ENCODE measurements at places on chromosomes 3 and 15.

DNA sequence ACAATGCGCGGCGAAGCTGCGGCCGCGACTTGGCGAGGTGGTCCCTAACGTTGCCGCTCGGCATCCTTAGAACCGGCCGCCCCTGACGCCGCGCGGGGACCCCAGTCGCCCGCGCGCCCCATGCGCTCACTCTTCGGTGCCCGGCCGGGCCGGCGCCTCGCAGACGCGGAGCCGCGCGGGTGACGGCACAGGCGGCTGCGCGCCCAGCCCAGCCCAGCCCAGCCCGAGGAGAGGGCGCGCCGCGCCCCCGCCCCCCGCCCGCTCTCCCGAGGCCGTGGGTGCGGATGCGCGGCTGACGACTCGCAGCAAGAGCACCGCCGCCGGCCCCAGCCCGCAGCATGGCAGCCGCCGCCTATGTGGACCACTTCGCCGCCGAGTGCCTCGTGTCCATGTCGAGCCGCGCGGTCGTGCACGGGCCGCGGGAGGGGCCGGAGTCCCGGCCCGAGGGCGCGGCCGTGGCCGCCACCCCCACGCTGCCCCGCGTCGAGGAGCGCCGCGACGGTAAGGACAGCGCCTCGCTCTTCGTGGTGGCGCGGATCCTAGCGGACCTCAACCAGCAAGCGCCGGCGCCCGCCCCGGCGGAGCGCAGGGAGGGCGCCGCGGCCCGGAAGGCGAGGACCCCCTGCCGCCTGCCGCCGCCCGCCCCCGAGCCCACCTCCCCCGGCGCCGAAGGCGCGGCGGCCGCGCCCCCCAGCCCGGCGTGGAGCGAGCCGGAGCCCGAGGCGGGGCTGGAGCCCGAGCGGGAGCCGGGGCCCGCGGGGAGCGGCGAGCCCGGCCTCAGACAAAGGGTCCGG lies 437 bp downstream of the KLF13 start:
- peak; percentile 63 for DNase-seq

- DNase-seq: no peak
Measured at GRCh38 chr15:45523166-45523460, 558 bp upstream of the SLC30A4 start.

DNA sequence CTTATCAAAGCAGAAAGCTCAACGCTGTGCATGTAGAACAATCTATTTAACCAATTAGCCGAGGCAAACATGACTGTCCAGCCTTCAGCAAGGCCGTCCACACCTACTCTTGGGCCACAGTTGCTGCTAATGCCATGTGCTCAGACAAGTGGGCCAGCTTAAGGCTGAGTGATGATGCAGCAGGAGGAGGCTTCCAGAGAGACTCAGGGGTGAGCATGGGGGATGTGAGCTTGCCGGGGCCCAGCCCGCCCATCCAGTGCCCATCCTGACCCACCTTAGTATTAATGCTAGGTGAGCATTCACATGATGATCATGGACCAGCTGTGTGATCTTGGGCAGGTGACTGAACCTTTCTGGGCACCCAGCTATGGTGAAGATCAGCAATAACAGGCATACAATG lies 150.1 kb downstream of the TPRA1 start:
- no peak for DNase-seq

GRCh38 chr3:149343951-149344350 lies 10.5 kb upstream of the TM4SF18 start:
- DNase-seq: no peak

Measured in stimulated activated CD4-positive, alpha-beta T cell treated with anti-CD3 and anti-CD28 coated beads, Interleukin-1b, Interleukin-23, amount 100 ng/mL, for 4 hours (primary cell).